ENCODE measurements at places on chromosomes 5 and 9.

DNA sequence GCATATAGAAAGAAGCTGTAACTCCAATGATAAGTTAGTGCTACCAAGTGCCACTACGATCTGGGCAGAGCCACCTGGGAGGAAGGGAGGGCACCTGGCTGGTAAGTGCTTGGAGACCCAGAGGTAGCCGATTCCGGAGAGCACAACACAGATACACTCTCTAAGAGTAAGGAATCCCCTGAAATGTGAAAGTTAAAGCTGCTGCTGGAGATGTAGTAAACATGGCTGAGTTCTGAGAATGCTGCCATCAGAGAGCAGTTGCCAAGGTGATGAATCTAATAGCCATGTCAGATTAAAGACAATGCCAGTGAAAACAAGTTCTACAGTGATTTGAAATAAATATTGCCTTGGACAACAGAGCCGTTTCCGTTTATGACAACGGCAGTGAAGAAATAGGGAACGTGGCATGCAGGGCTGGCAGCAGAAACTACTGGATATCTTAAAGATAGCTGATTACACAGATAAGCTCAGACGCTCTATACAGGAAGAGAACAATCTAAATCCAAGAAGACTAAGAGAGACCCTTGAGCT lies 561.2 kb upstream of the C9orf72 start:
- DNase-seq = no peak

DNA sequence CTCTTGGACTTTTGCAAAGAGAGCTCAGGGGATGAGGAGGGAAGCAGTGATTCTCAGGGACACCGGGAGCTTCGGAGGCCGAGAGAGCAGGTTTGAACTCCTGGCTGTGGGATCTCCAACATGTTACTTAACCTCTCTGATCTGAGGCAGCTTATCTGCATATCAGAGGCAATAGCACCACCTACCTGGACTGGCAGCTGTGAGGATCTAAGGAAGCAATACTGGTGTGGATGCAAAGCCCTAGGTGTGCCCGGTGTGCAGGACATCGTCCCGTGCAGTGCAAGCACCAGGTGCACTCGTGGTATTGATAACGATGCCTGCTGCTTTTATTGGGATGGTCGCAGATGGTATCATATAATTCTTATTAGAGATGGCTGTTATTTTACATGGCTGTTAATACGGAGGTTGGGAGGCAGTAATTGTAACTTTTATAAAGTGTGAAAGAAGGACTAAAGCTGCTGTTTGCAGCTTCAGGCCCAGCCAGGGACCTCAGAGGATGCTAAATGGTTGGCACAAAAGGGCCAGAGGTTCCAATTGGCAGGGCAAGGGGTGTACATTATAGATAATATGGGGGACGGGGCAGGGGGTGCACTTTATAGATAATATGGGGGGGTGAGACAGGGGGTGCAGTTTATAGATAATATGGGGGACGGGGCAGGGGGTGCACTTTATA lies 14.9 kb downstream of the COL5A1 start:
- DNase-seq = no peak

- no peak for DNase-seq
Measured at GRCh38 chr9:130236436-130236985, 29.0 kb upstream of the HMCN2 start.

- DNase-seq = no peak
Measured at GRCh38 chr5:168204165-168204564, 87.3 kb upstream of the WWC1 start.

DNA sequence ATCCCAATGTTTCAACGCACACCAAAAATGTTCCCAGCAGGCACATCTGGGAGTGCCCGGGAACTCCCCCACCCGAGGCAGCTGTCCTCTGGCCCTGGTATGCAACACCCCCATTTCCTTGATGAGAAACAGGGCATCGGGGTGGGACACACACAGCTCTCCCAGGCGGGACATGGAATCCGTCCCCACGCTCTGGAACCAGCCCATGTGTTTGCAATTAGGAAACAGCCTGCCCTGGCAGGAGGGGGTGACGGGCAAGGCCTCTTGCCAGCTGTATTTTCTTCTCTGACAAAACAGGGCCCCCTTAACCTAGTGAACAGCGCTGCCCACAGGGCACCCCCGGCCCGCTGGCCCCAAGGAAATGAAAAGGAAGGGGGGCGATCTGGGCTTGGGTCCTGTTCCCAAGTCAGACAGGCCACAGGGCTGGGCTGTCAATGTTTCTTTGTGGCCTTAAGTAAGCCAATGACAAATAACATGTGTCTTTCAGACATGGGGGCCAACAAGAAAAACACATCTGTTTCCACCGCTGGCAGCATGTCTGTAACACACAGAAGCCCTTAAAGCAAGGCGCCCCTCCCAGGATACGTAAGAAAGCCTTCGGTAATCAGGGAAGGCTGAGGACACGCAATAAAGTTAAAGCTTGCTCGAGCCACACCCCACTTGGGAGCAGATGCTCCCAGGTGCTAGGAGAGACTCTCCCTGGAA lies 125.3 kb downstream of the ROR2 start:
- no peak for DNase-seq

GRCh38 chr5:403995-404394 lies 39.0 kb upstream of the EXOC3 start:
- DNase-seq = no peak

DNA sequence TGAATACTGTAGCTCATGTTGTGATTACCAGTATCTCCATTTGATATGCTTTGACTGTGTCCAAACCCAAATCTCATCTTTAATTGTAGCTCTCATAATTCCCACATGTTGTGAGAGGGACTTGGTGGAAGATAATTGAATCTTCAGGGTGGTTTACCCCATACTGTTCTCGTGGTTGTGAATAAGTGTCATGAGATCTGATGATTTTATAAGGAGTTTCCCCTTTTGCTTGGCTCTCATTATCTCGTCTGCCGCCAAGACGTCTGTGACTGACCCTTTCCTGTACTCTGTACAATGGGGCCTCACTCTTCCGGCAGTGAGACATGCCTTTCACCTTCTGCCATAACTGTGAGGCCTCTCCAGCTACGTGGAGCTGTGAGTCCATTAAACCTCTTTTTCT lies 59.3 kb downstream of the TRIO start:
- no peak for DNase-seq

- DNase-seq = no peak
Measured at GRCh38 chr5:39137819-39138451, 63.7 kb upstream of the RICTOR start.

- DNase-seq = no peak
Measured at GRCh38 chr5:75202935-75203334, 33.7 kb downstream of the ANKRD31 start.

GRCh38 chr9:95729046-95729445 lies 146.4 kb upstream of the ERCC6L2 start:
- DNase-seq = no peak

DNA sequence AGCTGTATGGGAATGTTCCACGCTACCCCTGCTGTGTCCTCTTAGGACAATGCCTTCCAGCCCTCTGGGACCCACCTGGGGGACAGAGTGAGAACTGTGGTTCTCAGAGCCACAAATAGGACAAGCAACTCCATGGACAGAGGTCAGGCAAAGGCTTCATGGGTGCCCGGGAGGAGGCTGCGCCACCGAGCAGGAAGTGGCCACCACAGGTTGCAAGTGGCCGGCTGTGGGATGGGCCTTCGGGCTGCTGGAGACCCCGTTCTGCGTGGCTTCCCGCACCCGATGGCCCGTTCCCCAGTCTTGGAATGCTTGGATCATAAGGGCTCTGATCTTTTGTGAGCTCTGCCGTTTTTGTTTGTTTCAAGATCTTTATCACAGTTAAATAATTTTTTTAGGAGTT lies 118.8 kb downstream of the BOD1 start:
- no peak for DNase-seq

DNA sequence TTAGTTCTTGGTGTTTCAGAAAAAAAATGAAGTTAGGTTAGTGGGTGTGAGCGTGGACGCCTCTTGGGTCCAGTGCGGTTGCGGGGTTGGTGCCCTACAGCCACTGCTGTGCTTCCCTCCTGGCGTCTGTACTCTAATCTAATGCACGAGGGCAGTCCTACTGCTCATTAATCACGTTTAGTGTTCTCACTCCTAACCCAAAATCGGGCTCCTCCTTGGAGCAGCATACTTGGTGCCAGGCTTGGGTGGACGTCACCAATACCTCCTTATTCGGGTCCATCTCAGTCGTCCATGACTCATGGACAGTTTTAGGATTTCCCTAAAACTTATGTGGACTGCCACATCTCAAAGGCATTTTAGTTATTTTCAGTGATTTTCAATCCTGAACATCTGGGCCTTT lies 41.6 kb downstream of the TRIO start:
- no peak for DNase-seq

GRCh38 chr5:87127426-87127825 lies 140.3 kb upstream of the RASA1 start:
- DNase-seq = no peak

DNA sequence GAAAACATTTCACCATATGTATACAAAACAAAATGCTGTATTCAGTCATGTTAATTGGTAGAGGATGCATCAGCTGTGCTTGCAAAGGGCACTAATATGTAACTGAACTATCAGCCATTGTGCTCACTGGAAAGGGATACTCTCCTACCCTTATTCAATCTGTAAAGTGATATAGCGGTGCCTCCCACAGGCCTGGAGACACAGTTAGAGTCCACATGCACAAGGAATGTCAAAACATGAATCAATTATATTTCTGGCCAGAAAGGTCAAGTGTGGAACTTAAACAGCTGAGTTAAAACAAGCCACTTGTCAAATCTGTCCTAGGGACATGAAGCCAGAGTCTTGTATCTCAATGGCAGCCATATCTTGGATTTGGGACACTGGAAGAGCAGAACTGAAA lies 71.2 kb upstream of the IZUMO3 start:
- no peak for DNase-seq

- no peak for DNase-seq
Measured at GRCh38 chr5:177508221-177508611, 1.4 kb downstream of the DOK3 start.

DNA sequence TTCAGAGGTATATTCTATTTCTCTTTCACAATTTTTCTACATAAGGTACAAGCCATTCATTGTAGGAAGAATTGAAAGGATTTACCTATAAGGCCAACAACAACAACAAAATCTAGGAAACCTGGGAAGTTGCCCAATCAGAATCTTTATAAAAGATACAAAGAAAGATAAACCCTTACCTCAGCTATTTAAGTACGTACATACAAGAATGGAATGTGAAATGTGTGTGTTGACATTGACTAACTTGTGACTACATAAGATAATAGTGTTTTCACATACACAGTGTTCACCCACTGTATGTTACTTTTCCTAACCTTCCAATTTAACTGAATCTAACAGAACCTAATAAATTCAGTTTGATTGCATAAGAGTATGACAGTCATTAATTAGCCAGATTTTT lies 154.1 kb downstream of the ADAMTS6 start:
- no peak for DNase-seq

DNA sequence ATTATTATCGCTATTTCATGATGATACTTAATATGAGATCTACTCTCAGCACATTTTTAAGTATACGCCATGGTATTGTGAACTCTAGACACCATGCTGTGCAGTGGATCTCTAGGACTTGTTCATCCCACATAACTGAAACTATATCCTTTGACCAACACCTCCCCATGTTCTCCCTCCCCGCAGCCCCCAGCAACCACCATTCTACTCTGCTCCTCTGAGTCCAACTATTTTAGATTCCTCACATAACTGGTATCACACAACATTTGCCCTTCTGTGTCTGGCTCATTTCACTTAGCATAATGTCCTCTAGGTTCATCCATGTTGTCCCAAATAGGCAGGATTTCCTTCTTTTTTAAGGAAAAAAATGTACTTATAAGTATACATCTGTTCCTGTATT lies 6.6 kb upstream of the TBC1D2 start:
- DNase-seq = no peak

GRCh38 chr5:1034421-1034905 lies 25.9 kb downstream of the NKD2 start:
- no peak for DNase-seq

DNA sequence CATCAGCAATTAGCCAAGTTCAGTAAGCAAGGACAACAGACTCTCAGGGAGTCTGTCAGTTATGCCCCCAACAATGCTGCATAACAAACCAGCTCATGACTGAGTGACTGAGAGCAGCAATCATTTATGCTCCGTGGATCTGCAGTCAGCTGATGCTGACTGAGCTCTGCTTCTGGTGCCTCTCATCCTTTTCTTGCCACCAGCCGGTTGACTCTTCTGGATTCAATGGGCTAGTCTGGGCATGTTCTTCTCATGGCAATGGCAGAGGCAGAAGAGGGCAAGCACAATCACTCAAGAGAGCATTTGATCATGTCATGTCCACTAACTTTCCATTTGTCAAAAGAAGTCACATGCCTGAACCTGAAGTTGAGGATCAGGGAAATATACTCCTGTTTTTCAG lies 157.0 kb upstream of the NTRK2 start:
- no peak for DNase-seq

- DNase-seq = no peak
Measured at GRCh38 chr9:91899219-91899563, 50.8 kb downstream of the ROR2 start.

GRCh38 chr5:71743155-71743554 lies 24.1 kb downstream of the CARTPT start:
- DNase-seq = no peak

- no peak for DNase-seq
Measured at GRCh38 chr5:111810112-111810511, 53.1 kb upstream of the NREP start.

- no peak for DNase-seq
Measured at GRCh38 chr5:94010814-94011213, 269.4 kb upstream of the POU5F2 start.

DNA sequence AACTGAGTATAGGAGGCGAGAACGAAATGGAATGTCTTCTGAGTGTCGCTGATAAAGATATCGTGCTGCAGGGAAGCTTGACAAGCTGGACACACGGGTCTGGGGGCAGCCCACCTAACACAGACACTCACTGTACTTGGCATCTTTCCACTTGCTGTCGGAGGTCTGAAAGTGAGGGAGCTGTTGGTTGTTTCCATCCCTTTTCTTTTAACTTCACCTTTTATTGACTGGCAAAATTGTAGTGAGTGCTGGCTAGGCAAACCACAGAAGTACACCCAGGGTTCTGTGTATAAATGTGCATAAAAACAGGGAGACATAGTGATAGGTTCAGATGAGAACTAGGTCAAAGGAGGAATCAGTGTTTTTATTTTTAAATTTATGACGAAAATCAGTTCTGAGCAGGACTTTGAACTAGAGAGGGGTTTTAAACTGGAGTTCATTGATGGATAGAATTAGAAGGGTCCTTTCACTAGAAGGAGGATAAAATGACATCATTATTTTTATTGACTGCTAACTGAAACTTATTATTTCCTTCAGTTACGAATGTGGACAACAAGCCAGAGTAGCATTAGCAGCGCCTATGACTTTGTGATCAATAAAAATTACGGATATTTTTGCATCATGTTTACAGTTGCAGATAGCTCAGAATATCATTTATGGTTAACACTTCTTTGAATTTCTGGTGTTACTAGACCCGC lies 817 bp downstream of the GAPVD1 start:
- DNase-seq = no peak

GRCh38 chr9:127186806-127187205 lies 64.4 kb upstream of the ANGPTL2 start:
- no peak for DNase-seq
